ENCODE measurements at places on chromosomes 3 and 15.

GRCh38 chr15:92473756-92474155 is 80.1 kb downstream of the ST8SIA2 start:
- no peak for DNase-seq

DNA sequence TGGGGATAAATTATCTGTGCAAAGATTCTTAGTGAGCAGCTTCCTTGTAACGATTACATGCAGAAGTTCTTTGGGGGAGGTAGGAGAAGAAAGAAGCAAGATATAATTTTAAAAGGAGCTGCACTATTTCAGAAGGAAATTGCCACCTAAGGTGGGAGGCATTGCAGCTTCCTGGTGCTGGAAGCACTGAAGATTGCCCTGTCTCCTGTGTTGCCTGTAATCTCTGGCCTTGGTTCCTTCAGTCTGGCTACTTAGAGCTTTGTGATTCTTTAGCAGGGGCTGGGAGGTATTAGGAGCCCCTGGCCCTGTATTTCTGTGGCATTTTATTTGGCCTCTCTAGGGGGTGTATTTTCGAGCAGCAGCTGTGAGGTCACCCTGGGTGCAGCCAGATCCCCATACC is 35.5 kb downstream of the CACNA2D3 start:
- no peak for DNase-seq

DNA sequence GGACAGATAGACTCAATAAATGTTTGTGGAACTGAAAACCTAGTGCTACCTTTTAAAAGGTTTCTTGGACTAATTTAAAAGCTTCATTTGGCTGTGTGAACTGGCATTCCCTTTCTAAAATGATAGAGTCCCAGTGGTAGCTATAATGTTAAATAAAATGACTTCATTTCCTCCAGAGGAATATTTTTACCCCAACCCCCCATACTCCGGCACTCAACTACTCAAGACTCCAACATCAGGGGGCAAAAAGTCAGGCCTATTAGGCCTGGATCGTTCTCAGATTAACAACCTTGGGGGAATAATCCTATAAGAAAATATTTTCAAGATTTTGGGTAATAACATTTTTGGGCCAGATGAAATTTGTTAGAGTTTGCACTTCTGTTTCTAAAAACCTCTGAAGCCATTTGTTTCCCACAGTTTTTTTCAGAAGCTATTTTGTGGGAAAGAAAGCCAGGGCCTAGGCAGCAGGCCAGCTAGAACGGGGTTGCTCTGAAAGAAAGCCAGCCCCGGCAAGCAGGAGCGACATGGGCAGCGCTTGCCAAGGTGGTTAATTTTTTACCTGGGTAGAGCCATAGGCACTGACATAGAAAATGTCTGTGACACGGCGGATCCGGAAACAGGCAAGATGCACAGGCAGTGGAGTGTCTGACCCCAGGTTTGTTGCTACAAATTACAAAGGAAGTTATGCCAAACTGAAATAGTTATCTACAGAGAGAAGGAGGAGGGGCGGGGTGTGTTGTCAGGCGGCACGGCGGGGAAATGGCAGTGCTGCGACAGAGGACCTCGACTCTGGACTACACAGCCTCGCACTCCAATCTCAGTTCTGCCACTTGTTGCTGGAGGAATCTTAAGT is 84.6 kb downstream of the MAGI1 start:
- no peak for DNase-seq

- no peak for DNase-seq
Observed at GRCh38 chr15:88016406-88016805, 240.1 kb downstream of the NTRK3 start.

DNA sequence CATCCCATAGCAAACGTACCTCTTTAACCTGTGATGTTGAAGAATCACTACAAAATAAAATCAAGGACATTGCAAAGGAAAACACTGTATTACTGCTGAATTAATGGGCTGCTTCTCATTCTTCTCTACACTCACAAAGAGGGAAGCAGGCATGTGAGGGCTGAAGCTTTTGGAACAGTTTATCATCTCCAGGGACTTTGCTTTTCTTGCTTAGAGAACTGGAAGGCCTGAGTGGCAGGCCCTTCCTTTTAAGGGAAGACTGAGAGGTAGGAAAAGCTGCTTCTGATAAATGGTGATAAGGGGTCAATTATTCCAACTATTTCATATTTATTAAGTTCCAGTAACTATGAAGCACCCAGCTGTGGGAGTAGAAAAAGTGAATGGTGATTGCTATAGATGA is 649.6 kb downstream of the NTRK3 start:
- no peak for DNase-seq

- DNase-seq = no peak
Observed at GRCh38 chr3:54481606-54482365, 359.4 kb downstream of the CACNA2D3 start.

GRCh38 chr3:197404030-197404429 is 105.6 kb upstream of the DLG1 start:
- no peak for DNase-seq

DNA sequence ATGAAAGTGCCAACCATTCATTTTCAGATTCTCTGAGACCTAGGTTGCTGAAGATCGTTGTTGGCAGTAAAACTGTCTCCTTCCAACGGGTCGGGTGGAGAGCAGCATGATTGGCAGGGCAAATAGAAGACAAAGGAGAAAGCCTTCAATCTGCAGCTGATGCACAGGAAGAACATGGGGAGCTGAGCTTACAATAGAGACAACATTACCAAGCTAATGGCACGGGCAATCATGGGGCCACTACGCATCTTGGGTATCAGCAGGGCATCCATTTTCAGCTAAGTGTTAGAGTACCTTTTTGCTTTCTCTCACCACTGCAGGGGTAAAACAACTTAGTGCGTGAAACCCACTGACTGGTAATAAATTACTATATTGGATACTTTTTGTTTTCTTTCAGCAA is 114.8 kb downstream of the WDR72 start:
- DNase-seq = no peak

DNA sequence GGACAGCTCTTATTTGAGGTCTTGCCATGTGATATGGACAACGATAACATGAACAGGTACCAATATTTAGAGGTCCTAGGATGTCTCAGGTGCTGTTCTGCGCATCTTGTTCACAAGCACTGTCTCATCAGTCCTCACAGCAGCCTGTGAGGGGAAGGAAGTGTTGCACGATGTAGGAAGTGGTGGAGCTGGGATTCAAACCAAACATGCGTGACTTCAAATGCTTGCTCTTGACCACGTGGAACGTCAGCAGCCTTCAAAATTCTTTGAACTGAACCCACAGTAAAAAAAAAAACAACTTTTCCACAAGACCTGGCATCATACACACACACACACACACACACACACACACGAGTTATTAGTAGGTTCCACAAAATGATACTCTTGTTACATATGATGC is 153.4 kb upstream of the SMAD3 start:
- no peak for DNase-seq

DNA sequence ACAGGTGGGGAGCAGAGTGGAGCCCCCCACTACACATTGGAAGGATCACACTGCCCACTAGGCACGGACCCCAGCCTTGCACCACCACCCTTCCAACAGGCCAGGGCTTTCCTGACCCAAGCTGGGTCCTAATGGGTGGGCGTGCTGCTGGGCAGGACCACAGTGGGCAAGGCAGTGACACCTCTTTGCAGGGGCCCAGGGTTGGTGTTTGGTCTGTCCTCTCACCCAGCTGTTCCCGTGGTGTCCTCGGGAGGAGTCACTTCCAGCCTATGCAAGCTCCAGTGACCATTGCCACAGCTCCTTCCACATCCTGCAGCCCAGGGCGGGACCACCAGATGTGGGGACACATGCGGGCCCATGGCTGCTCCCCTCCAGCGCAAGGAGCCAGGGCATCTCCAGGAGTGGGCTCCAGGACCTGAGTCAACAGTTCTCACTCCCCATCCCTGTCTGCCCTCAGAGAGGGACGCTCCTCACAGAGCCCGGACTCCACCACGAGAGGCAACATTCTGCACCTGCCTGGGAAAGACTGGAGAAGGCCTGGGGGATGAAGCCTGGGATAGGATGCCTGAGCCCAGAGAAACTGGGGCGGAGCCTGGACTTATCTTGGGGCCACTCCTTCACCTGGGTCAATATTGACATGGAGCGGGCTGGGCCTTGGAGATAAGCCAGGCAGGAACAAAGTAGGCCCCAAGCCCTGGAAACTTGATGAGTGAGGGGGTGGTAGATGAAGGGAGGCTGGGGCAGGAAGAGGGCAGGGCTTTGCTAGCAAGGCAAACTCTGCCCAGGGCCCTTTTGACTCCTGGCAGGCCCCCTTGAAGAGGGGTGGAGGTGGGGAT is 3.9 kb upstream of the VILL start:
- DNase-seq = no peak

DNA sequence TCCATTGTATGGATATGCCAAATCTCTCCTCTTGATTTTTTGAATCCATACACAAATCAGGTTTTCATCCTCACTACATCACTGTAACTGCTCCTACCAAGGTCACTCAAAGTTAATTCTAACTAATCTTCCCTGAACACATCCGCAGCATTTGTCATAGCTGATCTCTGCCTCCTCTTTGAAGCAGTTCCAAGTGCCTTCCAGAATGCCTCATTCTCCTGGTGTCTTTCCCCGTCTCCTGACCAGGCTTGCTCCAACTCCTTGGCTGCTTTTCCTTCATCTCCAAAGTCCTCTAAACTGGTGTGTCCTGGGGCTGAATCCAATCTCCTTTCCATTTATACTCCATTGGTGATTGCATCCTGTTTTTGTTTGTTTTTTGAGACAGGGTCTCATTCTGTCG is 26.8 kb downstream of the KLHDC8B start:
- DNase-seq = no peak

GRCh38 chr3:23706111-23706510 is 99.6 kb upstream of the UBE2E1 start:
- no peak for DNase-seq

DNA sequence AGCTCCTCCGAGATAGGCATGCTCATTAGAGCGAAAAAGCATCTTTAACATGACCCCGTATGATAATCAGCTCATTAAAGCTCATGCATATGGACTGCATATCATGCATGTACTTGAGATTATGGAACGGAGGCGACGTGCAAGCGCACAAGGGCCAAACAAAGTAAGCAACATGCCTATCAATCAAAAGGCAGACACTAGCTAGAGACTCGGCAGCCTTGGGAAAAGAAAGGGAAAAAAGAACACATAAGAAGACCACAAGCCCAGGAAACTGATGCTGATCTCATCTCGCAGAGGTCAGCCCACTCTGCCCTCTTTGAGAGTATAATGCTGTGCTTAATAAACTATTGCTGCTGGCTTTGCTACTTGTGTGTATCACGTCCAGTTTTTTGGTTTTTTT is 2.6 kb upstream of the ACOX2 start:
- no peak for DNase-seq

DNA sequence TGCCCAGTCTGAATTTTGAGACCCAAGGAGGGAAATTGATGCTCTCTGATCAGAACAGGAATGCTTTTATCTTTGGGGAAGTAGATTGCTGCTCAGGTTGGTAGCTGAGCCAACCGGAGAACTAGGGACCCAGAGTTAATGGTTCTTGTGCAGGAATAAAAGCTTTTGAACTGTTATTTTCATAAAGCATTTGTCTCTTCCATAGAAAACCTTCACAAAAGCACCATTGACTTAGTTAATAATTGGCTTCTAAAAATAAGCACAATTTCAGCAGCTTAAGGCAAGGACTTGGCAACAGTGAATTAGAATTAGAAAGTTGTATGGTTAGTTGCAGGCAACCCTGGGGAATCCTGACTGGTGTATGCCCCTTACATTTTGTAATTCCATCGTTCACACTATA is 53.8 kb downstream of the MAP2K1 start:
- DNase-seq = no peak

DNA sequence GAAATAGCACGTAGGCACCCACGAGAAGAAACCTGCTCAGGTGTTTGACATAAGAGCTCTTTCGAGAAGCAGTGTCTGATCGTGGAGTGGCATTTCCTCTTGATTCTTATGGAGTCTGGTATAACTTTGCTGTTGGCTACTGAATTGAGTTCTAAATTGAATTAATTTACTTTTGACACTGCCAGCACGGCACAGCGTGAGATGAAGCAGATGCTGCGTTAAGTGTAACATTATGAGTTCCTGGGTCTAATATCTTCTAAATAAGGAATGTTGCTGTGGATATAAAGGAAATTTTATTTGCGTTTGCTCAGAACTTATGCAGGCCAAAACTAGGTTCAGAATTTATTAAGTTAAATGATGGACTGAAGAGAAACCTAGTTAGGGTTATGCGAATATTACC is 919.9 kb downstream of the TUSC7 start:
- no peak for DNase-seq

GRCh38 chr3:40939741-40940130 is 259.6 kb upstream of the CTNNB1 start:
- no peak for DNase-seq

- DNase-seq = no peak
Observed at GRCh38 chr15:74870436-74871215, 2.5 kb downstream of the SCAMP2 start.

- DNase-seq = no peak
Observed at GRCh38 chr15:49918121-49918520, 200.9 kb downstream of the ATP8B4 start.

DNA sequence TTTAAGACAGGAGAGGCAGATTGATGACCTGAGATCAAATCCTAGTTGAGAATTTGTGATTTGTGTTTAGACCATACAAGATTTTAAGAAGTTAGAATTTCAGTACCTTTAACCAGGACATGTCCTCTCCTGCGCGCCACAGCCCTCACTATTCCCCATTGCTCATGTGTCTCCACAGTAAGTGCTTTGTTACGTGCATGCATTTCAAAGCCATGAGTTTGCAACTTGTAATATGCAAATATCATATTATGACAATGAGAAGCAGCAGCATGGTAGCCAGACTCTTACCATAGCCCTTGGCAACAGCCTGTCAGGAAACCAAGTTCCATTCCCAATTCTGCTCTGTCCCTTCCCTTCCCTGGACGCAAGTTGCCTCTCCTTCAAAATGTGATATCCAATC is 73.3 kb upstream of the ATP13A5 start:
- DNase-seq = no peak

- DNase-seq = no peak
Observed at GRCh38 chr3:45560281-45560971, 34.1 kb upstream of the LIMD1 start.

- no peak for DNase-seq
Observed at GRCh38 chr3:101995371-101996046, 146.2 kb downstream of the NFKBIZ start.

- DNase-seq = no peak
Observed at GRCh38 chr3:115663414-115663813, 40.1 kb downstream of the GAP43 start.

DNA sequence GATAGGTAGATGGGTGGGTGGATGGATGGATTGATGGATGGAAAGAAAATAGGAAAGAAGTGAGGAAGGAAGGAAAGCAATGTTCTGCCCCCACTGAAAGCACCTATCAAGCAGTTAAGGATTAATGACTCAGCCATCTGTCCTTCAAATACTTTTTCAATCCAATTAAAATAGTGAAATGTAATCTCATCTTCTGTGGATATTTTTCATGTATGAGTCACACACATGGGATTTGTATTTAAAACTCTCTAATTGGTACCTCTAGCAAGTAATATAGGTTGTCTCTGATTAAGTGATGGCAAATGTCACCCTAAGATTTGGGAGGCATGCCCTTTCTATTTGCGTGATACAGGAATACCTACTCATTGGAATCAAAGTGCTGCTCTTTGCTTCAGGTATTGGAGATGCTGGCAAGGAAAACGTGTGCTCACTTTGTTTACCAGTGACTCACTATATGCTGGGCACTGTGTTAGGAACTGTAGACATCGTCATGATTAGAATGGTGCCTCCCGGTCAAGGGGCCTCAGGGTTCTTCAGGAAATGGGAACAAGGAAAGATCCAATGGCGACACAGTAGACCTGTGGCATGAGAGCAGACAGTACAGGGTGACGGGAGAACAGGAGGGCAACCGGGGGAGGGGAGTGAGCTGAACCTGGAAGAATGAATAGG is 230.1 kb downstream of the CLSTN2 start:
- no peak for DNase-seq

GRCh38 chr15:35088329-35088728 is 3.2 kb upstream of the NANOGP8 start:
- no peak for DNase-seq

Measured in activated CD4-positive, CD25-positive, alpha-beta regulatory T cell treated with anti-CD3 and anti-CD28 coated beads, Interleukin-2, amount 50 U/mL, for 16 hours (primary cell).